T-helper 2 cell (primary cell): ENCODE measurements at places on chromosomes 1 and 21.

DNA sequence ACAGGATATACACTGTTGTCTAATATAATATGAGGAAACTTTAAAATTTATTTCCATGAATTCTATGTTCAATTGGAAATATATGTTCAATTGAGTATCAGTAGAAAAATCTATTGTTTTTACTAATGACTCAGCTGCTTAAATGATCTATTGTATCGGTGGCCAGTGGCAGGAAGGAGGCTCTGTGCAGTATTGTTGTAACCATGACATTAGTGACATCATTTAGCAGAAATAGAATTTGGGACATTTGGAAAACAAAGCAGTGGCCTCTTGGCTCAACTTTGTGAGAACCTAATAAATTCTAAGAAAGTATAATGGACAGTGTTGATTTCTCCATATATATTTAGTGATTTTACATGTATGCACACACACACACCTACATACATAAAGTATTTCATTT, 257.4 kb downstream of the PDE4B start:
- DNase-seq: no peak

- no peak for DNase-seq
These were observed 34.0 kb upstream of the SLC45A3 start for GRCh38 chr1:205714190-205714905.

DNA sequence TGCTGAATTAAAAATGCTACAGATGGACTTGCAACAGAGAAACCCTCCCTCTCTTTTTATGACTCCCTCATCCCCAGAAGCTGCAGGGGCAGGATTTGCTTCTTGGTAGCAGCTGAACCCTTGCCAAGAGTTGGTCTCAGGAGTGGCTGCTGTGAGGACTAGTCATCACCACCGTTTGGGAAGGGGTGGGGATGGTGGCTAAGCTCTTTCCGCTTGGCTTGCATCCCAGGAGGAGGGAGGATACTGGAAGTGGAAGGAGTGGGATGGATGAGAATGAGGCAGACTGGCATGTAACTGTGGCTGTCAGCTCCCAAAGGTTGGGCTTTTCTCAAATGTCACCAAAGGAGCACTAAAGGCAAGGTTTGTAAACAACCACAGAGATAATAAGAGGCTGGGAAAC, 50.8 kb upstream of the COL24A1 start:
- no peak for DNase-seq

DNA sequence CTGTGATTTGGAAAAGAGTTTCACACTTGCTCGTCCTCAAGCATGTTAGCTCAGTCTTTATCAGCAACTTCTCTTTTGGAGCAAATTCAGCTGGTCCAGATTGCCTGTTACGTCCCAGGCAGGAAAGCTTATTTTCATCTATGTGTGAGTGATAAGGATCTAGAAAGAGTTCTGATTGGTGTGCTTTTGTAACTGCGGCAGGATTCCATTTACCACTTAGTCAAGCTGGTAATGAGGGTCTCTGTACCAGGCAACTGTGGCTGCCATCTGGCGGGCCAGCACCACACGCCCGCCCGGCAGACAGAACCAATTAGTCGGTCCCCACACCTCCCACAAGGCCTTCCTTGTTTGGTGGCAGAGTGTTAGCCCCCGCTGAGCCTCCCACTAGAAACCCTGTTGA, 21.0 kb downstream of the C1orf87 start:
- DNase-seq: no peak
